ENCODE measurements at places on chromosomes 12 and 14.

- DNase-seq: no peak
Observed at GRCh38 chr14:58814466-58814865, 176.7 kb downstream of the DACT1 start.

DNA sequence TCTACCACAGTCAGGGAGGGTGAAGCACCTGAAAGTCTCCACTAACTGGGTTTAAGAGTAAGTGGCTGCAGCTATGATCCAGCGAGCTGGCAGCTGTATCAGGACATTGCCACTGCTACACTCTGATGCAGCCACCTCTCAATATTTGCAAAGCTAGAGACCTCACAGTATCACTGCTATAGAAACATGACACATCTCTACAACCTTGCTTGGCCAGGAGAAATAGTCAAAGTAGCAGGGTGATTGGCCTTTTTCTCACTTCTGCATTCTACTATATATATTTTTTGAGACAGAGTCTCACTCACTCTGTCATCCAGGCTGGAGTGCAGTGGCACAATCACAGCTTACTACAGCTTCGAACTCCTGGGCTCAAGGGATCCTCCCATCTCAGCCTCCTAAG, 9.3 kb upstream of the FMNL3 start:
- no peak for DNase-seq

DNA sequence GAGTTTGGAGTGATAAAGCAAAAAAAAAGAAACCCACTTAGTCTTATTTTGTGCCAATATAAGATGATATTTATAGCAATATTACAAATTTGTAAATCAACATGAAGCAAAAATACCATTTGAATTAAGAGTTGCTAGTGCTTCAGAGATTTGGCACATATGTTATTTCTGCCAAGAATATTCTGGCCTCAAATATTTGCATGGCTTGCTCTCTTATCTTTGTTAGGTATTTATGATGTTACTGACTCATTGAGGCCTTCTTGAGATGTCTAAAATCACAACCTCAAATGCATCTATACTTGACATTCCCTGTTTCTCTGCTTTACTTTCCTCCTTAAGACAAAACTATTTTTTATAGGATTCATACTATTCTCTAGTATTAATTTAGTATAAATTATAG, 301.5 kb downstream of the NELL2 start:
- DNase-seq: no peak

DNA sequence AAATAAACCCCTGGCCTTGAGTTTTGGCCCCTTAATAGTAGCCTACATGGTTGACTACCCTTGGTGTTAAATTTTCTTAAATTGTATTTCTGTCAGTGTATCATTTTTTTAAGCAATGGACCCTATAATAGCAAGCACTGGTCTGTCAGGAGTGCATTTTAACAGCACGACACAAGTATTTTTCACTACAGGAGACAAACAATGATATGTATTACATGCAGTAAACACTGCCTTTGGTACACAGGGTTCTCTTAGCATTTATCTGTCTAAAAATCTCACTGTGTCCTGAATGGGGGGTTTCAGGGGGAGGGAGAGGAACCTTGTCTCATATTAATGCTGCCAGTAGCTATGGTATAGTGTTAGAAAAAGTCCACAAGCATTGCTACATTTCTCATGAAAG, 18.4 kb downstream of the LMO3 start:
- DNase-seq: no peak

- DNase-seq: no peak
Observed at GRCh38 chr14:69933623-69934275, 54.5 kb downstream of the SMOC1 start.

DNA sequence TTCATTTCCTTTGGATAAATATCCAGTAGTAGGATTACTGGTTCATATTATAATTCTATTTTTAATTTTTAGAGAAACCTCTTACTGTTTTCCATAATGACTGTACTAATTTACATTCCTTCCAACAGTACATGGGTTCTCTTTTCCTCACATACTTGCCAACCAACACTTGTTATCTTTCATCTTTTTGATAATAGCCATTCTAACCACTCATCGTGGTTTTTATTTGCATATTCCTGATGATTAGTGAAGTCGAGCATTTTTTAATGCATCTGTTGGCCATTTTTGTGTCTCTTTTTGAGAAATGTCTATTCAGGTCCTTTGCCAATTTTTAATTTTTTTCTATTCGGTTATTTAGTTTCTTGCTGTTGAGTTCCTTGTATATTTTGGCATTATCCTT, 457.7 kb upstream of the PDE3A start:
- no peak for DNase-seq

- no peak for DNase-seq
Observed at GRCh38 chr14:84485036-84485435, 1044.9 kb upstream of the FLRT2 start.

GRCh38 chr12:101743242-101743641, 4.0 kb upstream of the SYCP3 start:
- no peak for DNase-seq

DNA sequence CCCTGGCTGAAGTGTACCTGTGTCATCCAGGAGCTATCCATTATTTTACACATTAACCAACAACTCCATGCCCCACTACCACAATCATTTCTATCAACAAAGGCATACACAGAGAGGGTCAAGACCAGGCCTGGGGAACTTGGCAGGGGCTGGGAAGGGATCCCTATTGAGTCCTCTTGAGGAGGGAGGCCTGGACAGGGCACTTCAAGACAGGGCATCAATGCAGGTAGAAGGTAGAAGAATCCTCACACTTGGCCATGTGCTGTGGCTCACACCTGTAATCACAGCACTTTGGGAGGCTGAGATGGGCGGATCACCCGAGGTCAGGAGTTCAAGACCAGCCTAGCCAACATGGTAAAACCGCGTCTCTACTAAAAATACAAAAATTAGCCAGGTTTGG, 13.4 kb upstream of the ANKRD33 start:
- no peak for DNase-seq

DNA sequence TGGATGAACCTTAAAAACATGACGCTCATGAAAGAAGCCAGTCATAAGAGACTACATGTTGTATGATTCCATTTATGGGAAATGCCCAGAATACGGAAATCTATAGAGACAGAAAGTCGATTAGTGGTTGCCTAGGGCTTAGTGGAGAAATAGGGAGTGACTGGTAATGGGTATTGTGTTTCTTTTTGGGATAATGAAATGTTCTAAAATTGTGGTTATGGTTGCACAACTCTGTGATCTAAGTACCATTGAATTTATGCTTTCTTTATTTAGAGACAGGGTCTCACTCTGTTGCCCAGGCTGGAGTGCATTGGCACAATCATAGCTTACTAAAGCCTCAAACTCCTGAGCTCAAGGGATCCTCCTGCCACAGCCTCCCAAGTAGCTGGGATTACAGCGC, 8.0 kb downstream of the RBMS2 start:
- DNase-seq: no peak

DNA sequence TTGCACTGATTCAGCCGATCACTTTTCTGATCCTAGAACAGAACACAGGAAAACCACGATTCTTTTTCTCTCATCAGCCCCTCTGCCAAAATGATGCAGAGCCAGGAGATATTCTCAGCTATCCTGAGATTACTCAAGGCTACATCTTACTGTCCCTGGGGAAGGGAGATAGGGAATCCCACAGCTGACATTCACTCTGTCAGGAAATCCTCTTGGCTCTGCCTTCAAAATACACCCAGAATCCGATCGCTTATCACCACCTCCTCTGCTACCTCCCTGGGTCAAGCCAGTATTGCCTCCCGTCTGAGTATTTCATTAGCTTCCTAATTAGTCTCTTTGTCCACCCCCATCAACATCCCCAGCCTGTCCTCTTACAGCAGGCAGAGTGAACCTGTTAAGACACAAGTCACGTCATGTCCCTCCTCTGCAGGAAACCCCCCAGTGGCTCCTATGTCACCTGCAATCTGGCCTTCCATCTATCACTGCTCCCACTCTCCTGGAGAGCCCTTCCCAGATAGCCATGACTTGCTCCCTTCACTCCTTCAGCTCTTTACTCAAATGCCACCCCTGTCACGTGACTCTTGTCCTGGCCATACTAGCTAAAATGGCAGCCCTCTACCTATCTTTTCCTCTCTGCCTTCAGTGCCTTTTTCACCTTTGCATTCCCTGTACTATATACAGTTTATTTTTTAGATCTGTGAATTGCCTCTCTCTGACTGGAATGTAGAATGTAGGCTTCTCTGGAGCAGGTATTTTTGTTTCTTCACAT, 70.3 kb downstream of the GALNT4 start:
- DNase-seq: no peak

GRCh38 chr14:37062191-37062803, 110.1 kb downstream of the SLC25A21 start:
- DNase-seq: no peak

- no peak for DNase-seq
Observed at GRCh38 chr12:89351489-89352241, 636 bp downstream of the DUSP6 start.

GRCh38 chr12:16389594-16389993, 42.1 kb downstream of the MGST1 start:
- DNase-seq: no peak

- DNase-seq: no peak
Observed at GRCh38 chr14:38074754-38075153, 132.9 kb upstream of the SSTR1 start.

- no peak for DNase-seq
Observed at GRCh38 chr14:99138999-99139865, 132.8 kb downstream of the BCL11B start.

DNA sequence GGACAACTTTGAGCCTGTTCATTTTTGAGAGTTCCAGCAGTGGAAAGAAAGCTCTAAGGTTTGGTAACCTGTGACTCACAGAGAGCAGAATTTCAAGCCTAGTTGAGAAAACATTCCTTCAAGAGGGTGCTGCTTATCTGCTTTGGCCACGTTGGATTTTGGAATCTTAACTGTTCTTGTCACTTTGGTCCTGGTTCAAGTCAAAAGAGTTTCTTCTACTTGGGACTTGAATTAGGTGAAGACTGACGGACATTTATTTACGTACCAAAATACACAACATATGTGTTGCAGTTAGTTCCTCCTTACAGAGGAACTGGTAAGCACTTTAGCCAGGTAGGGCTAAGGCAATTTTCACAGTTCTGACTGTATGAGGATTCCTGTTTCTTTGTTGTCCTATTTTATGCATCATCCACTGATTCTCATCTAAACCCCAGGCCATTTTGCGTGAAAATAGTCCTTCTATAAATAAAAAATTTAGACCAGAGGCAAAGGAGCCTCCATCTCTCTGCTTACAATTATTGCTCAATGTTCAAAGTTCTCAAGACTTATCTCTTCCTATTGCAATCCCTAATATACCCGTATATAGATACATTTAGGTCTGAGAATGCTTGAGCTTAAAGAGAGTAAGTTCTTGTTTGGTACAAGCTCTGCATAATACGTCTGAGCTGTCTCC, 580.9 kb downstream of the DIO2 start:
- no peak for DNase-seq

- DNase-seq: no peak
Observed at GRCh38 chr14:80946187-80946586, 4.6 kb upstream of the CEP128 start.

DNA sequence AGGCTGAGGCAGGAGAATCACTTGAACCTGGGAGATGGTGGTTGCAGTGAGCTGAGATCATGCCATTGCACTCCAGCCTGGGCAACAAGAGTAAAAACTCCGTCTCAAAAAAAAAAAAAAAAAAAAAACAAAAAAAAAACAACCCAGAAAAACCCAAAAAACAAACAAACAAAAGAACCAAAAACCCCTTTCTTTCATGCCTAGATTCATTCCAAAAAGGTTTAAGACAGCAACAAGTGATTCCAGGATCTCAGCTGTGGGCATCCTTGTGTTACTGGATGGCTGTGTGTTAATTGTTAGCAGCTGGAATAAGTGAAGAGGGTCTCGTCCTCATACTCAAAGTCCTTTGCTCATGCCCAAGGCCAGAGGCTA, 9.4 kb downstream of the GPRC5A start:
- DNase-seq: no peak

DNA sequence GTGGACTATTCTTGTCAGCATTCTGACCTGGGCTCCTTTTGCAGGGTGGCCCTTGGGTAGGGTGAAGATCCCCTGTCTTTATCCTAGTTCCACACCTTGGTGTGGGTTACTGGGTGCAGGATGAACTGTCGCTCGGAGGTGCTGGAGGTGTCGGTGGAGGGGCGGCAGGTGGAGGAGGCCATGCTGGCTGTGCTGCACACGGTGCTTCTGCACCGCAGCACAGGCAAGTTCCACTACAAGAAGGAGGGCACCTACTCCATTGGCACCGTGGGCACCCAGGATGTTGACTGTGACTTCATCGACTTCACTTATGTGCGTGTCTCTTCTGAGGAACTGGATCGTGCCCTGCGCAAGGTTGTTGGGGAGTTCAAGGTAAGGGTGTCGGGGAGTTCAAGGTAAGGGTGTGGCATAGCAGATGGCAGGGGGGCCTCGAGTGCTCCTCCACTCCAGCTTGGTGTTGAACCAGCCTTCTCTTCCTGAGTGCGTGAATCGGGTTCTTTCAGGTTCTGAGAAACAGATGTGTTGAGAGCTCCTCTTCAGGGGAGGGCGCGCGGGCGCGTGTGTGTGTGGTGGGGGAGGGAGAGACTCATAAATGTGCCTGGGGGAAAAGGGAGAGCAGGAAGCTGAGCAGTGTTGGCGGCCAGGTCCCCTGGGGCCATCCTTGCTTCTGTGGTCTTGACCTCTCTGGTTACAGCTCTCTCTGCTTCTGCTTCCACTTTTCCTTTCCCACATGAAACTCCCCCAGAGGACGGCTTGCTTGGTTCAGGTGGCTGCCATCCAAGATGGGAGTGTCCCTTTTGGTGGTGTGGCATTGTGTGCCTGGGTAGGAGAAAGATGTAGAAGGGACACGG, 4.0 kb downstream of the ATG101 start:
- DNase-seq: no peak

DNA sequence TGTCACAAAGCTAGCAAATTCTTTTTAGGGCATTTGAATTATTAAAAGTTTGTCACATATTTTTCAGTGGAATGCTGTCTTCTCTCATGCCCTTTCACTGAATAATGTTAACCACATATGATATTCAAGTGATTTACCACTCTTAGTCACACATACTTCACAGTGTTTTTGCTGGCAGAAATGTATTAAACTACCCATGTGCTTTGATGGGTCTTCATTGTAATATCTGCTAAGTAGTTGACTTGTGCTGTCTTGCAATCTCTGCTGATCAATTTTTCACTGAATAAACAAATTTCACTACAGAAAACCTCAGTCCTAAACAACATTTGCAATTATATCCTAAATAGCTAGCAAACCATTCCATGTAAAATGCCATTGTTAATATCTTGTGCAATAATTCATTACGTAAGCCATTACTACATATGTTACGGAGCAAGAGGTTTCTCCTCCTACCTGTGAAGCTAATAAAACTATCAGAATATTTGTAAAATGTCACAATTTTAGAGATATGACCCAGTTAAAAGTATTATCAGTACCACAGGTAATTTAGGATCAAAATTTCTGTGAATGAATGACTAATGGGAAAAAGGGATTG, 64.6 kb upstream of the LMO3 start:
- no peak for DNase-seq

GRCh38 chr14:81329640-81330381, 70.3 kb downstream of the STON2 start:
- DNase-seq: no peak

- no peak for DNase-seq
Observed at GRCh38 chr14:86363576-86363975, 833.6 kb downstream of the FLRT2 start.
